ENCODE measurements at places on chromosomes 1 and 21. TPM values are rescaled to one million over a fixed set of nuclear protein-coding genes. Genes with fewer than 3 reads are reported as not detected.
A peak's percentile ranks its signal among the peaks of the same experiment; 100 is the strongest.

GRCh38 chr1:17834561-17835100 is 79.5 kb downstream of the ACTL8 start:
- no peak for DNase-seq

DNA sequence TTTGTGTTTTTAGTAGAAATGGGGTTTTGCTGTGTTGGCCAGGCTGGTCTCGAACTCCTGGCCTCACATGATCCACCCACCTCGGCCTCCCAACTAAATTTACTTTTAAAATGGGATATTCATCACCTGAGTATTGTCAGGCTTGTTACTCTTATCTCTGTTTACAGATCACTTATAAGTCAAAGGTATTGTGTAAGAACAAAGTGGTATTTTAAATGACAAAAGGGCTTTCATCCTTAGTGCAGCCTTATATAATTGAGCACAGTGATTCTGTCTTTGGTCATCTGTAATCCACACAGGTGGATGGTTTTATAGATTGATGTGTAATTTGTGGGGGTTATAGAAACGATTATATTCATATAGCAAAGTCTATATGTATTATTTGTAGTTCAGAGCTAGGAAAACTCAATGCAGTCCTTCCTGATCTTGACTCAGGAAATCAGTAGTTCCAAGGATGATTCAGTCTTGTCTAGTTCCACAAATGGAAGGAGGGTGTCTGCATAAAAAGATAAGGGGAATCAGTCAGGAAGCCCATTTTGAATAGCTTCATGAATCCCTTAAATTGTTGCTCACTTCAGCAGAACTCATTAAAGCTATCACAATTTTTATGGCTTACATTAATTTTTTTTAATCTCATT is 34.6 kb downstream of the STXBP3 start:
- no peak for DNase-seq

DNA sequence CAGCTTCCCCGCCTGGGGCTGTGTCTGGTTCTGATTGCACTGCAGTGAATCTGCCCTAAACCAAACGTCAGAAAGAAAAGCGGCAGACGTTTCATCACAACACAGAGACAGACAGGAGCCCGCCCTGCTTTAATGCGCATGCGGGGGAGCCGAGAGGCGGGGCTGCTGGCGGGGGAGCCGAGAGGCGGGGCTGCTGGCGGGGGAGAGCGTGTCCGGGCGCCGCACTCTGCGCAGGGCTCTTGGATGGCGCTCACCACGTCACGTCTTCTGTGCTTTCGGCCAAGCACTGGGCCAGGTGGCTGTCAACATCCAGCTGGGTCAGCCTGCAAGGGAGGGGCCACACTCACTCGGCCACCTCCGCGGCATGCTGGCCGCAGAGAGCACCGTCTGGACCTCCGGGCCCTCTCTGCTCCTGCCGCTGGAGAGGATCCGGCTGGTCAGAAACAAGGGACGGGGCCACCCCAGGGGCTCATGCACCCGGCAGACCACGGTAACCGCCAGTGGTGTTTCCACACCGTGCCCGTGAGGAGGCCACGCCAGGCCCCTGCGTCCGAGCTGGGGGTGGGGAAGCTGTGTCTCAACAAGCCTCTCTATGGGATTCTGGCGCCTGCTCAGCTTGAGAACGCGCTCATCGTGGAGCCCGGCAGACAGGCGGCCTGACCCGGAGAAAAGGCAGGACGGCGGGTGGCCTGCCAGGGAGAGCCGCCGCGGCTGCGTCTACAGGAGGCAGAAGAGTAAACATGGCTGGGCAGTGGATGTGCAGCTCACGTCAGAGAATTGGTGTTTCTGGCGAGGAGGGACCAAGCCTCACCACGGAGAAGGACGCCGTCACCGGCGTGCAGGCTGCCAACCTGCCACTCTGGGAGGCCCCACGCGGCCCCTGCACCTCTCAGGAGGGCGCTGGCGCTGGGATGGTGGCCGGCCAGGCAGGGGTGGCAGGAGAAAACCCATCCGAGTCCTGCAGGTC is 4.8 kb downstream of the FAAP20 start:
- DNase-seq: peak; percentile 88

DNA sequence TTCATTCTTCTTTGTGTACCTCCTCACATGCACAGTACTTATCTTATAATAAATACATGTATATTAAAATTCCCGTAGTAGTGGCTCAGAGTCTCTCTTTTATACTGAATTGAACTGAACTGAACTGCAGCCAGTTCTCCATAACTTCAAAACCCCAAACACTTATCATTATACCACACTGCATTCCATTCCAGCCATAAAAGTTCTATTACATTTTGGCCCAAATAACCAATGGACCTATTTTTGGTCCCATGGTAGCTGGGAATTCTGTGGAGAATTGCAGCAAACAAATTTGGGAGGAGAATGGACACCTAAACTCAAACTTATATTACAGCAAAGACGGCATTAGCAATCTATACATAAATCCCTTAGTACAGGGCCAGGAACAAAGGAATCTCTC is 86.6 kb upstream of the C1orf87 start:
- no peak for DNase-seq

- DNase-seq: no peak
Measured at GRCh38 chr21:34086887-34087306, 13.5 kb downstream of the MRPS6 start.

GRCh38 chr1:45913731-45914501 is 110.5 kb downstream of the MAST2 start:
- no peak for DNase-seq

DNA sequence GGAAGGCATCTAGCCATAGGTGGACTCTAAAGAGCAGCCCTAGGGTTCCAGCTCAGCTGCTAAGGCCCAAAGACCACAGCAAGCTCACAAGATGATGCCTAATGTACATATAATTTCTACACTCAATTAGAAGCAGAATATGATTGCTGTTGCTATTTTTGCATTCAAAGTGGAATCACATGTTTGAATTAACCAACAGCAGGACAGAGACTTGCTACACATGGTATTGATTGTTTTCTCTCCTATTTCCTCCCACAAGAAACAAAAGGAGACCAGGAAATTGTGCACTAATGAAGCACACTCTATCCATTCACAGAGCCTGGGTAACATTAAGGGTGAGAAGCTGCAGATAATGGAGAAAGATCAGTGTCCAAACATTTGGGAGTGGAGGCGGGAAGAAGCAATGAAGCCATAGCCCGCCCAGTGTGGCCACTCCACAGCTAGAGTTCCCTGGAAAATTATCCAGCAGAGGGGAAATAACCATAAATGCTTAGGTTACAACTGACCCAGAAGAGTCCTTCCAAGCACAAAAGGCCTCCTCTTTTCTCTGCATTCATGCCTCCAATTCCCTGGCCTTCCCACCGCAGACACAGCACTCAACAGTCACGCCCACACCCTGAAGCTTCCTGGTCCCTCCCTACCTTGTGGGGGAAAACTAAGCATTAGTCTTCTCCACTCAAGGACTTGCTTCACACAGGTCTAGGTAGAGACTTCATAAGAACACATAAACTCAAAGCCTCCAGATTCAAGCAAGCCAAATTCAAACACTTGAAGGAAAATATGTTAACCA is 7.5 kb downstream of the CNN3 start:
- no peak for DNase-seq

DNA sequence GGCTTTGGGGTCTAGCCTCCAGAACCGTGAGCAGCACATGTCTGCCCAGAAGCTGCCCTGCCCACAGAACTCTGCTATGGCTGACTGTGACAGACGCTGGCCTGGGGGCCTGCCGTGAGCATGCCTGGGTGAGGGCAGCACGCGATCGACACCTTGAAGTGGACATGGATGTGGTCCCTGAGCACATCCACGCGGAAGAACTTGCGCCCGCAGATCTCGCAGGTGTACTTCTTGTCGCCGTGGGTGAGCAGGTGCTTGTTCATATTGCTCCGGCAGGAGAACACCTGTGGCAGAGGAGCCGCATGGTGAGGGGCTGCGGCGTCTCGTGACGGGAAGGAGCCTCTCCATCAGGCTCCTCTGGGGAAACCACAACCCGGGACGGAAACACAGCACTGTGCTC is 56.0 kb downstream of the PRDM15 start:
- no peak for DNase-seq

DNA sequence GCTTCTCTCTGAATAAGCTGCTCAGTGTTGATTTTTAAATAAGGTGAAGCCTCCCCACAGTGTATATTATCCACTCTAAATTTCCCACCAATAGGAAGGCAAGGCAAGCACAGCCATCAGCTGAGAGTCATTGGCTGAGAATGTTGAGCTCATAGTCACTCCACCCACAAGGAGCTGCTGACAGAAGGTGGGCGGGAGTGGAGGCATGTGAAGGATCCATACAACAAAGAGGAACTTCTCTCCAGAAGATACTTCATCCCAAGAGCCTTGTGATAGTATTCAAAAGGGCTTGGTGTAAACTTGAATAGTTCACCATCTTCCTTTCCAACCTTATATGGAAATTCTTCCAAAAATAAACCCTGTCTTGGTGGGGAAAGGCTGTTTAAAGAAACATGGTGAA is 42.8 kb downstream of the SAMD13 start:
- DNase-seq: no peak

Gene LCE3D
- polyA plus RNA-seq: 0.18 TPM

Gene FCAMR
- not detected for polyA plus RNA-seq

GRCh38 chr1:20589331-20590278 is 708 bp downstream of the CDA start:
- DNase-seq: no peak

DNA sequence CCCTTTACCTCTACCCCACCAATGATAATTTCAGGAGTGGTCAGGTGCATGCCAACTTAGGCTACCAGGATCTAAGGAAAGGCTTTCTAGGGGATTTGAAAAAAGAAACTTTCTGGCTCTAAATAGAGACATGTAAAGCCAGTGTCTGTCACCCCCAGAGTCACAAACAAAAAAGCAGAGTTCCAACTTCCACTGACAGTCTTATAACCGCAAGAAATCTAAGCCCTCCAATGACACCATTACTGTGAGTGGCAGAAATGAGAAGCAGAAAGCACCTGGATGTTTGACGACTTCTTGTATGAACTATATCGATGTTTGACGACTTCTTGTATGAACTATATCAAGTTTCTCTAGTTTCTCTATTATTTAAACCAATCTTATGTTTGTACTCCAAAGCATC is 6.0 kb downstream of the DENND1B start:
- DNase-seq: no peak

Gene CFAP74
- not detected for polyA plus RNA-seq

DNA sequence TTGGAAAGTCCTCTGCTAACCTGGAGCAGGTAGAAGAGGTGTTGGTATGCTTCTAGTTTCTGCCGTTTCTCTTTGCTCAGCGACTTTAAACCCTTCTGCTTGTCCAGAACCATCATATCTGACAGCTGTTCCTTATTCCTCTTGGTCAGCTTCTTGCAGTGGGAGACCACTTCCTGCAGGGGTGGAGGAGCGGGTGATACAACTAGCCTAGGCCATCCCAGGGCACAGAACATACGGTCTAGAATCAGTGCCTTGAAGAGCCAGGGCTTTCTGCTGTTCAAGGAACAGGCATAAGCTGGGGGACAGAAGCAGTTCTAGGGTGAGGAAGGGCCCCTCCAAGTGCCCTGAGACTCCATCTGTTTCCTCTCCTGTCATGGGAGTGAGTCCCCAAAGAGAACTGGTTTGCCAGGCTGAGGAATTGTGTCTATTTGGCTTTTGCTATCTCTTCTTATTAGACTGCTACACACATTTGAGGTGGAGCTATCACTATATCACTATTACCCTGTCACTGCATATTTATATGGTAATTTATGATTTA is 32.5 kb downstream of the IQGAP3 start:
- no peak for DNase-seq

- DNase-seq: no peak
Measured at GRCh38 chr1:36436821-36437220, 13.4 kb downstream of the OSCP1 start.

DNA sequence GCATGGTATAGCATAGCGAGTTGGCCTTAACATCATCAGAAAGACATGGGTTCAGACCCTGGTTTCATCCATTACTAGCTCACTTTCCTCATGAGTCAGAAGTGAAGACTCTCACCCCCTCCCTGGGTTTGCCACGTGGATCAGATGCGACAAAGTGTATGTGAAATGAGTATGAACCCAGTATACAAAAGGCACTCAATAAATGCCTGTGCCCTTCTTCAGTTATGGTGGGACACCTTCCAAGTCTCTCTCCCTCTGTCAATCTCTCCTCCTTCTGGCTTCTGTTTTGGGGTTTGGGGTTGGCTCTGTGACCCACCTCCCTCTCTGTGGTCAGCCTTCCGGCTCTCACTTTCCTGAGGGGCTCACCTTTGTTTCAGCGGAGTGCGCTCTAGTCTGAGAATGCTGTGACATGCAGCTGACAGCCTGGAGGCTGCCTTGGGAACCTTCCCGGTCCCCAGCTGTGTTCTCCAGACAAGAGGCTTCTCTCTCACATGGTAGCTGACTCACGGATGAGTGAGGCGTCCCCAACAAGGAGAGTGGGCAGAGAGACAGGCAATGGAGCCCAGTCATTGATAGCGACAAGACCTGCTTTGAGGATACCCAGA is 155.0 kb upstream of the EDN2 start:
- DNase-seq: no peak

Gene GNAT2
- polyA plus RNA-seq: not detected

- DNase-seq: no peak
Measured at GRCh38 chr21:45290948-45291612, 3.4 kb upstream of the POFUT2 start.

DNA sequence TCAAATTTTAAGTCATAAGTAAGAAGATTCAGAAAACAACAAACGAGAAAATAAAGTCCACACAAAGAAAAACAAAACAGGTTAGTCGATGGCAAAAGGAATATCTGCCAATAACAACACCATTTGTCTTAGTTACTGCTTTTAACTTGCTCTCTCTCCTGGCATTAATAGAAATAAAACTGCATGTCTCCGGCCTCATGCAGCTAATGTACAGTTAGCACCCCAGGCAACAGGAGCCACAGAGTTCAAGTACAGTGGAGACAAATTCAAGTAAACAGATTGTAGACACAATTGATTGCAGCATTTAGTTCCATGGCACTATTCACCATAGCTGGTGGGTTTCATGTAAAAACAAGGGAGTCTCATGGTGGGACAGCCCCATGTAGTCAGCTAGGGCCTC is 33.5 kb downstream of the SUSD4 start:
- no peak for DNase-seq

Gene NGF
- 1.6 TPM for polyA plus RNA-seq

Gene PHC2
- polyA plus RNA-seq: 29.9 TPM

Gene RBM11
- polyA plus RNA-seq: not detected

GRCh38 chr1:232682248-232682647 is 52.3 kb upstream of the SIPA1L2 start:
- no peak for DNase-seq

- DNase-seq: no peak
Measured at GRCh38 chr1:156745881-156746280, 5.0 kb upstream of the MRPL24 start.
